ENCODE measurements at places on chromosomes 7 and 10.

DNA sequence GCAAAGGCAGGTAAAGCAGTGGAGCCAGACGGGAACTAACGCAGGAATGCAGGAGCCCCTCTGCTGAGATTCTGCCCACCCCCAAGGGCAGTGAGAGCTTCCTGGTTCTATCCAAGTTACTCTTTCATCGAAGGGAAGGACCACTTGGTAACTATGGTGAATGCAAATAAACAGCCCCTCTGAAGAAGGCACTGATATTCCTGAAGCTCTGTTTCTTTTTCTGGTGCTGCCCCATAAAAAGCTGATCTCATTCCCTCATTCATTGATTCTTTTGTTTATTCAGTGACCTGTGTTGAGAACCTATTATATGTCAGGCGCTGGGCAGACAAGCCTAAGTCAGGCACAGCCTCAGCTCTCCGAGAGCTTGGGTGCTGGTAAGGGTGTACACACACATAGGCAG lies 217.3 kb downstream of the SNX10 start:
- no peak for DNase-seq

DNA sequence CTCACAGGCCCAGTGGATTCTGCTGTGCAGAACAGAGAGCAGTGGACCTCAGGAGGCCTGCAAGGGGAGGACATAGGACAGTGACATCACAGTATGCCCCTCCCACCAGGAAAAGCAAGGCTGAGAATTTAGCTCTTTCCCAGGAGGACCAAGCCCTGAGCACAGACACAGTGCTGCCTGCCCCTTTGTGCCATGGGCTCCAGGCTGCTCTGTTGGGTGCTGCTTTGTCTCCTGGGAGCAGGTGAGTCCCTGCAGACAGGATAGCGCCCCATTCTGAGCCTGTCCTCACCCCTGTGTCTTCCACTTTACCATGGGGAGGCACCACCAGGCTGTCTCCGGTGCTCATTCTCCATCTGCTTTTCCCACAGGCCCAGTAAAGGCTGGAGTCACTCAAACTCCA lies 63.0 kb upstream of the PRSS58 start:
- DNase-seq = no peak

DNA sequence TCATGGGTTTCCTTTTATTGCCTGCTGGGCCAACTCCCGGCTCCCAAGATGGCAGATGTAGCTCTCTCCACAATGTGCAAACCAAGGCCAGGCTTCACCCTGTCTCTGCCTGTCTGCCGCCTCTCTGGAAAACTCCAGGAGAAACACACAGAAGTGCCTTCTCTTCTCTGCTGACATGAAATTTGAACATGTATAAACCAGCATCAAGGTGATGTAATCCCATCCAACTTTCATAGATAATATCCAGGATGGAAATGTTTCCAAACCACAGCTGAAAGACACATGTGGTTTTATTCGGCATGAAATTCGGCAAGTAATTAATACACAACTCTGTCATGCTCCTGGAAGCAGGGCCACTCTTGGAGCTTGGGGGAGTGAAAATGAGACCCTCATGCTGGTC lies 297.2 kb downstream of the C7orf25 start:
- DNase-seq = no peak

GRCh38 chr10:103729851-103730250 lies 125.5 kb downstream of the SH3PXD2A start:
- DNase-seq = no peak

- DNase-seq = no peak
Measured at GRCh38 chr10:26840938-26841732, 19.6 kb downstream of the ABI1 start.

DNA sequence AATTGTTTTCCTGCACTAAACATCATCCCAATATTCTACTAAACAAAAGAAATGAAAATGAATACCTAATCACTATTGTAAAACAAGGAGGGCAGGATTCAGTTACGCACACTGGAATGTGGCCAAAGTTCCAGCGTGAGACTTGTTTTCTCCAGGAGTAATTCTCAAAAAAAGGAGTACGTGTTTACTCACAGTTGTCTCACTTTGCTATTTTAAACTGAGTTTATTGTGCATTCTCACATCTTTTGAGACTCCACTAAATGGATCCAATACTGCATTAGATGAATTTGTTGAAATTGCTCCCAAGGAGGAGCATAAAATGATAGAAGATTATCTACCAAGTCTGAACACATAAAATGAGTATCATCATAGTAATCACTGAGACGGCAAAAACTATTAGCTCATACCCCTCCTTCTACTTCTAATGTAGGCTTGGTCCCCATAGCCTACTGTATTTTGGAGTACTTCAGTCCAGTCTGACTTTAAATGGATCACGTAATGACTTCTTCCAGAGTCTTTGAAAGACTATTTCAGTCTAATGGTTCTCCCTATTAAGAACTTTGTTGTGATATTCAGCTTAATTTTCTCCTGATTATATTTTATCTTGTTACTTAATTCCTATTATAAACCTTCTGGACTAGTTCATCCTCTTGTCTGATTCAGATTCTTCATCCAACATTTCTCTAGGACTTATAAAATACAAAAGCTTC lies 3.8 kb downstream of the GRM3 start:
- DNase-seq = no peak

DNA sequence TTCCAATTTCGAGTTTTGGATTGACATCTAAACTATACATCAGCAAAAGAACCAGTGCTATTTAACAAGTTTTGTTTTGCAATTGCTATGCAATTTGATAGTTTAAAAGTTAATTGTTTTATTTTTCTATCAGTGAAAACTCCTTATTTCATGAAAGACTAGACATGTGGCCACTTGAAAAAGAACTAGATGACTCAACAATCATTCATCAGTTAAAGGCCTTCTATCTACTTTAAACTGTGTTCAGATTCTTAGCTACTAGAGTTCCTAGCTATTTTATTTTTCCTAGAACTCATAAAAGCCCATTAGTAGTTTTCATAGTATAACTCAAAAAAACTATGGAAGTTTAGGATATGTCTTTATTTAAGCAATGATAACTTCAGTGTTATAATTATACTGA lies 104.6 kb upstream of the LSM8 start:
- DNase-seq = no peak

DNA sequence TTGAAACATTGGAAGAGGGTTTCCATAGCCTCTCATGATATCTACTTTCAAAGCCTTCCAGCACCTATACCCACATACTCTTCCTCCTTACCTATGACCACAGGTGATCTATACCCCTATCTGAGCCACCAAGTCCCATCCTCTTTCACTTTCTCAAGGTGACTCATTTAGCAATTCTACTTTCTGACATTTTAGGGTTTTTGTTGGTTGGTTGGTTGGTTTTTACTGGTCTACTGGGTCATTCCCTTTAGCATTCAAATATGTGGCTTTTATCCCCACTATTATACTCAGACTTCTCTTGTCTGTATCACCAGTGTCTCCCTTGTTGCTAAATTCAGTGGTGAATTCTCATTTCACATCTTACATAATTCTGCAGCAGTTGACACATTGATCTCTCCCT lies 130.4 kb upstream of the STEAP4 start:
- no peak for DNase-seq

GRCh38 chr7:26646336-26647048 lies 217.9 kb downstream of the SKAP2 start:
- no peak for DNase-seq

DNA sequence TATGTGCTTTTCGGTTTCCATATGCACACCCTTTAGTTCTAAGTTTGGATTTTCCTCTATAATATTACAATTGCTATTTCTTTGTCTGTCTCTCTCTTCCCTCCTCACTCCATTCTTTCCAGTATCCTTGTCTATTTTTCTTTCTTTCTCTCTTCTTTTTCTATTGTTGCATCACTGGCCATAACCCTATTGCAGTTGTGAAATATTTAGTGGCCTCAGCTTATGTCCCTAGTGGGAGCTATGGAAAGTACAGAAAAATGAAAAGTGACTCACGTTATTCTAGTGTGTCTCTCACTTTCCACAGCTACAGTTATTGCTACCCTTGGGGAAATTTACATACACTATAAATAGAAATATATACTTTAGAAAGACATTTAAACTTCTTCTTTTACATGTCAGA lies 59.1 kb downstream of the CNTNAP2 start:
- no peak for DNase-seq
